Forelimb muscle (tissue), 1 donor: ENCODE measurements at places on chromosomes 5 and 9. TPM values are rescaled to one million over a fixed set of nuclear protein-coding genes. Genes with fewer than 3 reads are reported as not detected.

DNA sequence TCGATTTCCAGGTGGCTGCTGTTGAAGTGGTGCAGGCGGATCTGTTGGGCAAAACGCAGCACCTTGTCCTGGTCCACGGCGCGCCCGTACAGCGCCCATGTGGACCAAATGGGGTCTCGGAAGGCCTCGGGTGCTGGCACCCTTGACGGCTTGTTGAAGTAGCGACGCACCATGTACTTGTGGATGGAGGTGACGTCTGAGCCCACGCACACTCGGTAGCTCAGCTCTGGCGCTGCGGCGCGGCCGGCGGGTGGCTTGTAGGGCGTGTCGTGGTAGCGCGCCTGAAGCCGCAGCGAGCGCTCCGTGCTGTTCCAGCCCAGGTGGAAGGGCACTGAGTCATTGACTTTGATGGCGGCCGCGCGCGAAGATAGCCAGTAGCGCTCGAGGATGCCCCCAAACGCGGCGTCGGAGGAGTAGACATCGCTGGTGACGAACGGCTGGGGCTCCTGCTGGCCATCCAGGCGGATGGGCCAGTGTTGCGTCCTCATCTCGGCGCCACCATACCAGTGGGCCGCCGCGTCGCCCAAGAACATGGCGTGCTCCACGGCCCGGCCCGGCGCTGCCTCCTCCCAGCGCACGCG lies 4.7 kb downstream of the MYORG start:
- DNase-seq: no peak

DNA sequence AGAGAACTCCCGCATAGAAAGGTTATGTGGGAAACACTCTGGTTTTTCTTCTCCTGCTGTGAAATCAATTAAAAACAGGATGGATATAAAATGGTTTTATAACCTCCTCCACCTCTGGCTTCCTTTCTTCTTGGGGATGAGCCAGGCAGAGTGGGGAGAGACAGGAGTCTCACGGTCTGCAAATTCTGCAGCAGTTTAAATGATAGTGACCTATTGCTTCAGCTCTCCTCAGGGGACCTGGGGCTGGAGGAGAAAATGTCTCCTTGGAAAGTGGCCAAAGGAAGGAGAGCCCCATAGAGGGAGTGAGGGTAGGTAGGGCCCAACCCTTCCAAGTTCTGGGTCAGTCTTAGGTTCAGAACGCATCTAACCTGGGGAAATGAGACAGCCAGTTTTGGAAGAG lies 118.8 kb downstream of the MTX3 start:
- no peak for DNase-seq

Gene KIF24
- polyA plus RNA-seq: 15.9 TPM

Gene FAXDC2
- 14.0 TPM for polyA plus RNA-seq

DNA sequence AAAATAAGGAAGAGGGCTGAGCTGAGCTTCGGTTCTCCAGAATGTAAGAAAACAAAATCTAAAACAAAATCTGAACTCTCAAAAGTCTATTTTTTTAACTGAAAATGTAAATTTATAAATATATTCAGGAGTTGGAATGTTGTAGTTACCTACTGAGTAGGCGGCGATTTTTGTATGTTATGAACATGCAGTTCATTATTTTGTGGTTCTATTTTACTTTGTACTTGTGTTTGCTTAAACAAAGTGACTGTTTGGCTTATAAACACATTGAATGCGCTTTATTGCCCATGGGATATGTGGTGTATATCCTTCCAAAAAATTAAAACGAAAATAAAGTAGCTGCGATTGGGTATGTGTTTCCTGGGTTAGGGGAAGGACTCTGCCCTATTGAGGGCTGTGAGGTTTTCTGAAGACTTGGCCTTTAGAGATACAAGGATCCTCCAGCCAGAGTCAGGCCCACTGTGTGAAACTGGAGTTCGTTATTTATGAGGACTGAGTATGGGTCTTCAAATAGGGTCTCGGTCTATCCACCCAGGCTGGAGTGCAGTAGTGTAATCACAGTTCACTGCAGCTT lies 3.8 kb downstream of the EGR1 start:
- DNase-seq: no peak

Gene PSD2
- polyA plus RNA-seq: 0.19 TPM

DNA sequence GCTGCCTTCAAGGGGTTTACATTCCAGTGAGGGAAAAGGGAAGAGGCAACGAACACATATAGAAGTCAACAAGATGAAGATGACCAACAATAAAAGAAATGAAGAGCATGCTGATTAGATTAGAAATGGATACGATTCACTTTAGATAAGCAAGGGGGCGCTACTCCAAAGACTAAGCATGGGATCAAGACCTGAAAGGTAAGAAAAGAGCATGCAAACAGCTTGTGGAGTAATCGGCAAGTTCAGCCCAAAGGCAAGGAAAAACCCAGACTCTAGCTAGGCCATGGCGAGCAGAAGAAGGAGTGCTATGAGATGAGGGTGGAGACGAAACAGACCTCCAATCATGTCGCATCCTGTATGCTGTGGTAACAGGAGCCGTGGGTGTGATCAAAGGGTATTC lies 124.4 kb downstream of the FANCC start:
- DNase-seq: no peak

- DNase-seq: no peak
Measured at GRCh38 chr5:111066261-111066938, 5.1 kb upstream of the TSLP start.

GRCh38 chr5:143364061-143364460 lies 39.4 kb downstream of the NR3C1 start:
- no peak for DNase-seq

Gene MEGF10
- polyA plus RNA-seq: 43.0 TPM

- no peak for DNase-seq
Measured at GRCh38 chr5:61162832-61163567, 732 bp upstream of the SMIM15 start.

Gene TMEM252
- 1.0 TPM for polyA plus RNA-seq

DNA sequence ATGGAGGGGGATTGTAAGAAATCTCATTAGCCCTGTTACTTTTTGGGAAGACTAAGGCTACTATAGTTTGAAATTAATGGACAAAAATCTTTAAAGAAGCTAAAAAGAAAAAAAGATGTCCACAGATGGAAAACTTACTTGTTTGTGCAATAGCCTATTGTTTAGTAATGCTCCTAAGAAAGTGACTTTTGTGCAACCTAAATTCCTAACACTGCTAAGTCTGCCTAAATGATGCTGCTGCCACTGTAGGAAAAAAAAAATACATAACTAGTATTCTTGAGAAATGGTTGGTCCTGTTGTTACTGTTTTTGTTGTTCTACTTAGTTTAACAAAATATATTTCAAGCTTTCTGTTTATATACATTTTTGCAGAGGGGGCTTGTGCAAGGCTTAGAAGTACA lies 108.2 kb upstream of the NR3C1 start:
- DNase-seq: no peak
